ENCODE measurements at places on chromosomes 6 and 20.

DNA sequence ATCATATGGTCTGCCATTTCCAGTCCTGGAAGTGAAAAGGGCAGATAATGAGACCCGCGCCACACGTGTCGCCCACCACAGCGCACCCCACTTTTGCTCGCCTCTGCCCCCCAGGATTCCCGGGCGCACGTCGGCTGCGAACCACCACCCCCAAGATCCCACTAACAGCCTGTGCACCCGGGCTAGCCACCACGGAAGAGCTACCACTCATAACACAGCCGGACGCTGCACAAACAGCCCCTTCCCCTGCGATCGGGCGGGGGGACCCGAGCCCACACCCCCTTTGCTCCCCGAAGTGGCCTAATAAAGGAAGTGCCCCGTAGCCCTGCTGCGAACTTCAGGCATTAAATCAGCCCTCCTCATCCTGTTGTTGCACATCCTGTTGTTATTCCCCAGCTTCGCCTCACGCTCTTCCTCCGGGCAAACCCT, 506 bp downstream of the CITED2 start:
- DNase-seq = no peak

DNA sequence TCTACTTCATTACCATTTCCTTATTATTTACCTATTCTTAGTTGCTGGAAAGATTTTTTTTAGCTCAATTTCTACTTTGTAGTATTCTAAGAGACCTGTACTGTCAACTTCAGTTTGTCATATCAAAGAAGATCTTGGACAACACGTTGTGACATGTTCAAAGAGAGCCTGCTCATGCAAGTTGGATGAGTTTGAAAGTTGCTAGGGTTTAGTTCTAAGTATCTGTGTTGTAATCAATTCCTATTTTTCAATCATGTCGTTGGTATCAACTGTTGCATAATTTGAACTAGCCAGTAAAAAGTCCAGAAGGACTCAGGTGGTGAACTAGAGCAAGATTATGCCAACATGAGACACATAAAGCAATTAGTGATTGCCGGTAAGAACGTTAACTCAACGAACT, 30.2 kb downstream of the PKIB start:
- DNase-seq = no peak

GRCh38 chr6:89836639-89837222, 7.1 kb downstream of the CASP8AP2 start:
- no peak for DNase-seq

- DNase-seq = no peak
Measured at GRCh38 chr6:167073679-167074274, 49.1 kb upstream of the CCR6 start.

- no peak for DNase-seq
Measured at GRCh38 chr6:107330168-107330567, 129.2 kb downstream of the PDSS2 start.

DNA sequence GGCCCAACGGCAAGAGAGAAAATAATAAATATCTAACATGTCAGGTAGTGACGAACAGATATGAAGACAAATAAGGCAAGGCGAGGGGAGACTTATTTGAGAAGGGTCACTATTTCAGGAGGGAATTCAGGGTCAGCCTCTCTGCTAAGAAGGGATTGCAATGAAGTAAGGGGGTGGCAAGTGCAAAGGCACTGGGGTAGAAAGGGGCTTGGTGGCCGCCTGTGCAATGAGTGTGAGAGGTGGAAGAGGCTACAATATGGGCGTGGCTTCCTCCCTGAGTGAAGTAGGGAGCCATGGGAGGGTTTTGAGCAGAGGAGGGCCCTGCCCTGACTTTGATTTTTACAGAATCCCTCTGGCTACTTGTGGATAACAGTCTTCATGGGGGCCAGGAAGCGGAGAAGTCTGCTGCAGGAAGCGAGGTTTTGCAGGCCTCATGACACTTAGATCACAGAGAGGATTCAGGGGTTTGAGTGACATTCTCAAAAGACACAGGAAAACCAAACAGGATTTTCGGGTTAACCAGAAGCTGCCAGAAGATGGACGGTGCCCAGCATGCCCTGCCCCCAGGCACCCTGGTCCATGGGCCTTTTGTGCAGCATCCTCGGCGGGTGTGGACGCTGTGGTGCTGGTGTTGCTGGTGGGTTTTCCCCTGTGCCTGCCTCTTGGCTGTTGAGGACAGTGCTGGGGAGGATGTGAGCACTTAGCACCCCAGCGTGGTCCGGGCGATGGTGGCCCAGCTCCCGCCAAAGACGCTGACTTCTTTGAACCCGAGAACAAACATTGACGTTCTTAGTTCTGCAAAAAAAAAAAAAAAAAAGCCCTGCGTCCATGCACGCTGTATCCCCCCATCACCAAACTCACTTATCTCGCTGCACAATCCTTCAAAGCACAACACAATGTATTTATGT, 124.2 kb upstream of the PTPN1 start:
- DNase-seq = no peak

- no peak for DNase-seq
Measured at GRCh38 chr6:71394926-71395325, 106.3 kb downstream of the OGFRL1 start.

DNA sequence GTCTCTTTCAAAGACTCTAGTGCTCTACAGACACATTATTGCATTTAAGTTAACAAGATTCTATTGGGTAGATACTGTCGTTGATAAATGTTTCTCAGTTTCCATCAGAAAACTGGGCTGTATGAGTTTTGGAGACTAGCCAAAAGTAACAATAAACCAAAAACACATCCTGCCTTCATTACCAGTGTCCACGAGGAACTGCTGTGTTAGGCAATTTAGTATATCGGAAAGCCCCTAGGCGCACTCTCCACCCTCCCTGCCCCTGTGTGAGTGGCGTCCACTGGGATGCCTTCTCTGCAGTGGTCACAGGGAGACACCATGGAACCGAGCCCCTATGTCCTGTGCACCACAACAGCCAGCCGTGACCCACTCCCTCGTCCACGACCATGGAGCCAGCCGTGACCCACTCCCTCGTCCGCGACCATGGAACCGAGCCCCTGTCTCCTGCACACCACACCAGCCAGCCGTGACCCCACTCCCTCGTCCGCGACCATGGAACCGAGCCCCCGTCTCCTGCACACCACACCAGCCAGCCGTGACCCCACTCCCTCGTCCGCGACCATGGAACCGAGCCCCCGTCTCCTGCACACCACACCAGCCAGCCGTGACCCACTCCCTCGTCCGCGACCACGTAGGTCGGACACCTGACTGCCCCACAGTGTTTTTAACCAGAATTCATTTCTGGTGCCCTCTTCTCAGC, 35.3 kb downstream of the DLL1 start:
- DNase-seq = no peak

DNA sequence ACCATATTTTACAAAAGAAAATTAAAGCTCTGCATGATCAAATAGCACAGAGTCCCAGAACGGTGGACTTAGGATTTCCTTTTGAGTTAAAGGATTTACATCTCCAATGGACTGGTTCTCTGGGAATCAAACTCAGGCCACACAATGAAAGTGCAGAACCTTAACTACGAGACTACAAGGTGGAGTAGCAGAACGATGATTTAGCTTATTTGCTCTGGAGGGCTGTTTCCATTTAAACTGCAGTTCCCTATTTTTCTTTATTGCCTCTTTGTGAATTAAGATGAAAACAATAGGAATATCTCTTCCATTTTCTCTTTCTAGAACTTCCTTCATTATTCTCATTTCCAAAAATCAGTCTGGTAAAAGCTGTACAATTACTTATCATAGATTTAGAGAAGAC, 65.7 kb downstream of the TFAP2B start:
- no peak for DNase-seq

GRCh38 chr6:119234457-119234856, 115.1 kb downstream of the MAN1A1 start:
- peak; percentile 11 for DNase-seq

- DNase-seq = no peak
Measured at GRCh38 chr6:76861403-76861802, 601.9 kb downstream of the HTR1B start.

GRCh38 chr6:158698931-158699330, 49.1 kb downstream of the SYTL3 start:
- peak; percentile 40 for DNase-seq

- DNase-seq = peak; percentile 10
Measured at GRCh38 chr6:150435832-150436231, 67.0 kb downstream of the IYD start.

- no peak for DNase-seq
Measured at GRCh38 chr6:5547556-5547955, 286.2 kb downstream of the FARS2 start.

DNA sequence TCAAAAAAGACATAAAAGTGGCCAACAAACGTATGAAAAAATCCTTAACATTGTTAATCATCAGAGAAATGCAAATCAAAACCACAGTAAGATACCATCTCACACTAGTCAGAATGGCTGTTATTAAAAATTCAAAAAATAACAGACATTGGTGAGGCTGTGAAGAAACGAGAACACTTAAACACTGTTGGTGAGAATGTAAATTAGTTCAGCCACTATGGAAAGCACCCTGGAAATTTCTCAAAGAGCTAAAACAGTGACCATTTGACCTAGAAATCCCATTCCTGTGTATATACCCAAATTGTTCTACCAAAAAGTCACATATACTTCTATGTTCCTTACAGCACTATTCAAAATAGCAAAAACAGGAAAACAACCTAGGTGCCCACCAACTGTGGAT, 24.9 kb upstream of the NT5E start:
- no peak for DNase-seq

DNA sequence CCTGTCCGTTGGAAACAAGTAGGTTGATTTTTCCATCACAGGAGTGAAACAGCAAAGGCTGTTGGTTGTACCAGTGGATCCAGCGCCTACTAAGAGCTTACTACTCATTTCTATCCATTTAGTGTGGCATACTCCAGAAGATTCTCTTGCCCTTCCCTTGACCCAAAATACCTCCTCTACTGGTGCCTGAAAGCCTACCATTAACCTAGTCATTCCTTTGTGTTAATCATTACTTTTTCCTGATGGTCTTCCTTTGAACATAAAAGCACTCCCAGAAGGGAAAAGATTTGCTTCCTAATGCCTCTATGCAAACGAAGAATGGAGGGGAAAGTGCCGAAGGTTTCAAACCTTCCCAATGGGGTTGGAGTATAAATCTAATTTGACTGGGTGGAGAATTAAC, 123.3 kb downstream of the QRSL1 start:
- DNase-seq = no peak

- DNase-seq = peak; percentile 33
Measured at GRCh38 chr6:145540741-145541140, 194.6 kb downstream of the EPM2A start.
